ENCODE measurements at places on chromosomes 13 and 19.

GRCh38 chr13:34926508-34926907 lies 15.6 kb upstream of the NBEA start:
- no peak for DNase-seq

- peak; percentile 83 for DNase-seq
These were observed 10.1 kb downstream of the OR1I1 start for GRCh38 chr19:15091918-15092753.

GRCh38 chr19:1266916-1267476 lies 2.1 kb upstream of the CIRBP start:
- peak; percentile 34 for DNase-seq

GRCh38 chr19:39199025-39199424 lies 2.3 kb downstream of the NCCRP1 start:
- no peak for DNase-seq

DNA sequence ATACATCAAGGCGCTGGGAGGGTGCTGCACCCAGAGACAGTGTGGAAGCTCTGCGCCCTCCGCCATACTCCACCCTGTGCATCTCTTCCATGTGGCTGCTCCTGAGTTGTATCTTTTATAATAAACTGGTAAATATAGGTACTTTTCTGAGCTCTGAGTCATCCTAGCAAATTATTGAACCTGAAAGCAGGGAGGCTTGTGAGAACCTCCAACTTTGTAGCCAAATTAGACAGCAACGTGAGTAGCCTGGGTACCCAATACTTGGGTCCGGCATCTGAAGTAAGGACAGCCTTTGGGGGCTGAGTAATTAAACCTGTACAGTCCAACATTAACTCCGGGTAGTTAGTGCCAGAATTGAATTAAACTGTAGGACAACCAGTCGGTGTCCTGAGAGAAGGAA lies 57.4 kb downstream of the RUBCNL start:
- no peak for DNase-seq

GRCh38 chr13:113875837-113876281 lies 12.0 kb upstream of the GAS6 start:
- no peak for DNase-seq

GRCh38 chr19:38917921-38918491 lies 6.0 kb upstream of the CCER2 start:
- no peak for DNase-seq

GRCh38 chr13:46582190-46582589 lies 29.2 kb downstream of the LRCH1 start:
- no peak for DNase-seq

- no peak for DNase-seq
These were observed 7.1 kb upstream of the NFIC start for GRCh38 chr19:3359015-3359918.

GRCh38 chr13:39501702-39502324 lies 101.2 kb downstream of the LHFPL6 start:
- peak; percentile 83 for DNase-seq

DNA sequence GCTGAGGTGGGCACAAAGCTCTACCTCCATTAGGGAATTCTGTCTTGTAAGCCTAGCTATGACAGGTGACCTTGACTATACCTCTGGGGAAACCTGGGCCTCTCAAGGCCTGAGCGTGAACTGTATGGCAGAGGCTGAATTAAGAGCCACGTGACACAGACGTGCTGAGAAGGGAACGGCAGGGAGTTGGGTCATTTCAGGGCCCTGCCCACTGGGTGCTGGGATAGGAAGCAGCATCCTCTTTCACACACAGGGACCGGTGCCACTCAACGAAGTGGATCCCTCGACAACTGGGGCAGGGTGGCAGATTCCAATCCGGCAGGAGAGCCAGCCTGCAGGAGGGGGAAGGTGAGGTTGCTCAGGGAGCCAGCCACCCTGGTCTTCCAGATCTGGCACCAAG lies 9.2 kb downstream of the ASF1B start:
- DNase-seq: no peak

DNA sequence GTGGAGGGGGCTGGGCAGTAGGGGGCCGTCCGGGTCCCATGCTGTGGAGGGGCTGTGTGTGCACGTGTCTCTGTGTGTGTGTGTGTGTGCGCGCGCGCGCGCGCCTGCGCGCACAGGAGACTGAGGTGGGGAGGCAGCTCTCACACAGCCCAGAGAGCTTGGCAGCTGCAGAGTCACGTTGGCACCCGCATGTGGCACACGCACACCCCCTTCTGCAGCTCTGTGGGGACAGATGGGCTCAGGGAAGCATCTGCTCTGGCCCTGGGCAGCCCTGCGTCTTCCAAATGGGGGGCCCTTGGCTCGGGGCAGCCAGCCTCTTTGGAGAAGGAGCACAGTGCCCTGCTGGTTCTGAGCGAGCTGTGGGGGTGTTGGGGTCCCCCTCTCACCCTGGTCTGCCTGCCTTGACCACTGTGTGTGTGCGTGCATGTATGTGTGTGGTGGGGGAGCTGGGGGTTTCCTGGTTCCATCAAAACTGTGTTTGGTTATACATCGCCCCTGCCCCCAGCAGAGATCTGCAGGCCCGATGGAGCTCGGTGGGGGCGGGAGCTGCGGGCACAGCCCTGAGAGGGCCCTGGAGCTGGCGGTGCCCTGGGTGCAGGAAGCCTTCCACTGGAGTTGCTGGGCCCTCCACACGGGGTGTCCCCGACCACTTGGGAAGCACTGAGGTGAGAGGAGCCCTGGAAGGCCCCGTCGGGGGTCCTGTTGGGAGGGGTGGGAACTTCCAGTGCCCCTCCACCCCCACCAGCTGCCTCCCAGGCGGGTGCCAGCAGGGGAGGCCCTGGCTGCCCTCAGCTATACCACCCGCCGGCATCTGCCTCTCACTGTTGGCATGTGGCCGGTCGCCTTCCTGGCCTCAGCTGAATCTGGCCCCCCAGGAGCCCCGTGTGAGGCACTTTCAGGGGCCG lies 67.1 kb downstream of the KDM4B start:
- peak; percentile 94 for DNase-seq

- no peak for DNase-seq
These were observed 121.0 kb upstream of the LSM14A start for GRCh38 chr19:34051255-34051654.

DNA sequence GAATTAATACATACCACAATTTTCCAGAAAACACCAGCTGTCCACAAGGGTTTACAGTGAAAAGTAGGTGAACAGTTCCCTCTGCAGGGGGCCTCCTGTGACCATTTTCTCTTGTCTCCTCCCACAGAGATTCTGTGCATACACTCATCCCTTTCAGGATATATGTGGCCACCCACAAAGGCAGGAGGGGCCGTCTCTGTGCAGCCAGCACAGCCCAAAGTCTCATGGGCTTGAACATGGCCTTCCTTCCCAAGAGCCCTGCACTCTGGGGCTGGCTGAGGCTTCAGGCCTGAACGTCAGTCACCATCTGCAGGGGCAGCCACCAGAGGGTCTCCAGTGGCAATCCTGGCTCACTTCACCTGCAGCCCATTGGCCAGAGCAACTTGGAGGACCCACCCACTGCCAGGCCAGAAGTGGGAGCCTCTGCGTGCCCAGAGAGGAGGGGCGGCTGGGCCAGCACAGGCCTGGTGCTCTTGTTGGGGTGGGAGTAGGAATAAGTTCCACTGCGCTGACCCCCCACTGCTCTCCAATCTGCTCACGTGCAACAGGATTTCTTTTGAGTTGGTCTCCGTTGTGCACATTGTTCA lies 25.1 kb downstream of the TMEM161A start:
- peak; percentile 41 for DNase-seq

DNA sequence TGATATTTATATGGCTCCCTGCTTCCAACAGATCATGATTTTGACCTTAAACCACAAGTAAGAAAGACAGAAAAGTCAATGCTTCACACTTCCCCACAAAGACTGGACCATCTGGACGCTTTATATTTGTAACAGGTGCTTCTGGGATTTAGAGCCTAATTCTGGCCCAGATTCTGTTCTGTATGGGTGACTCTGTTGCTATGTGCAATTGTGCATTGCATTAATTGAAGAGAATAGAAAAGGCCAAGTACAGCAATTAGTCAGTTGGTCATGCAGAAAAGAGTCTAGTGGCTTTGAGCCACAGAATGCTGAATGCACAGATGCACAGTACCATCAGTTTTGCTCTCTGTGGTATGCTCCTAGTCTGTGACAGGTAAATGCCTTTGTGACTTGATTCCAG lies 657.4 kb upstream of the ATXN8OS start:
- DNase-seq: peak; percentile 11

Data from NCI-H446 (cell line).